Epithelial cell of proximal tubule (primary cell): ENCODE measurements at places on chromosomes 13 and 19. TPM values are rescaled to one million over a fixed set of nuclear protein-coding genes. Genes with fewer than 3 reads are reported as not detected.
A peak's percentile ranks its signal among the peaks of the same experiment; 100 is the strongest.

GRCh38 chr19:5789886-5790558 is 941 bp downstream of the DUS3L start:
- no peak for DNase-seq

DNA sequence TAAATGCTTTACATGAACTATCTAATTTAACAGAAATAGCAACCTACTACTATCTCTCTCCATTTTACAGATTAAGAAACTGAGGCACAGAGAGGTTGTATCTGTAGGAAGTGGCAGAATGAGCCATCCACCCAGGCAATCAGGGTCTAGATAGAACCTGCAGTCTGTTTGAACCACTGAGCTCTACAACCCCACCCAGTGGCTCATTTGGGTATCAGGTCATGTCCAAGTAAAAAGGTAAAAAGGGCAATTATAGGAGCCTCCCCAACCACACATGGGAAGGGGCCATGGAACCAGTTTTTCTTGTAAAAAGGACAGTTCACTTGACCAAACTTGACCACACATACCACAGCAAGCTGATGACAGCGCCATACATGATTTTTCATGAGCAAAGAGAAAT is 92.9 kb upstream of the SGCG start:
- no peak for DNase-seq

ZNF540 gene
- 0.22 TPM in 1 of 2 replicates, not detected in the other for total RNA-seq

GRCh38 chr19:49739933-49740332 is 23.2 kb downstream of the TSKS start:
- DNase-seq, result no peak

- DNase-seq, result no peak
Observed at GRCh38 chr13:19052180-19052579, 129.4 kb downstream of the TUBA3C start.

- DNase-seq, result no peak
Observed at GRCh38 chr19:33429891-33430673, 56.6 kb downstream of the CEBPG start.

GRCh38 chr19:43784241-43784980 is 3.6 kb upstream of the KCNN4 start:
- DNase-seq, result peak; percentile 23

DNA sequence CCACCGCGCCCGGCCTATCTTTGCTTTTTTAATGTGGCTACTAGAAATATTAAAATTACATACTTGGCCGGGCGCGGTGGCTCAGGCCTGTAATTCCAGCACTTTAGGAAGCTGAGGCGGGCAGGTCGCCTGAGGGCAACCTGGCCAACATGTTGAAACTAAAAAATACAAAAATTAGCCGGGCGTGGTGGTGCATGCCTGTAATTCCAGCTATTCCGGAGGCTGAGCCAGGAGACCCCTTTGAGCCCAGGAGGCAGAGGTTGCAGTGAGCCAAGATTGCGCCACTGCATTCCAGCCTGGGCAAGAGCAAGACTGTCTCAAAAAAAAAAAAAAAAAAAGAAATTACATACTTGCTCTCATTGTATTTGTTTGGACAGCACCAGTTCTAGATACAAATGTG is 34.8 kb upstream of the DPRX start:
- no peak for DNase-seq

DNA sequence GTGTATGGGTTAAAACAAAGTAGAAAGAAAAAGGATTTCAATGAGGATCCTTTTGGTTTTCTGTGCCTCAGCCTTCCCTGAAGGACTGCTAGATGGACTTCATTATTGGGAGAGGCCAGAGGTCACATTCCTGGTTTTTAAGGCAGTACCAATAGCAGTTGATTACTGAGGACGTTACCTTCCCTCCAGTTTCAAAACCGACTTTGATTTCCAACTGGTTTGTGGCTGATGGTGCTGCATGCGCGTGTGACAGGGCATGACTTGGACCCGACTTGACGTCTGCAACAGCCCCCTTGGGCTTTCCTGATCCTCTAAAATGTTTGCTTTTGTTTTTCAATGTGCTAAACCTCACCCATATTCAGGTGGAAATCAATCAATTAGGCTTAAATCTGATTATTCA is 314.3 kb upstream of the ARGLU1 start:
- DNase-seq, result no peak

DNA sequence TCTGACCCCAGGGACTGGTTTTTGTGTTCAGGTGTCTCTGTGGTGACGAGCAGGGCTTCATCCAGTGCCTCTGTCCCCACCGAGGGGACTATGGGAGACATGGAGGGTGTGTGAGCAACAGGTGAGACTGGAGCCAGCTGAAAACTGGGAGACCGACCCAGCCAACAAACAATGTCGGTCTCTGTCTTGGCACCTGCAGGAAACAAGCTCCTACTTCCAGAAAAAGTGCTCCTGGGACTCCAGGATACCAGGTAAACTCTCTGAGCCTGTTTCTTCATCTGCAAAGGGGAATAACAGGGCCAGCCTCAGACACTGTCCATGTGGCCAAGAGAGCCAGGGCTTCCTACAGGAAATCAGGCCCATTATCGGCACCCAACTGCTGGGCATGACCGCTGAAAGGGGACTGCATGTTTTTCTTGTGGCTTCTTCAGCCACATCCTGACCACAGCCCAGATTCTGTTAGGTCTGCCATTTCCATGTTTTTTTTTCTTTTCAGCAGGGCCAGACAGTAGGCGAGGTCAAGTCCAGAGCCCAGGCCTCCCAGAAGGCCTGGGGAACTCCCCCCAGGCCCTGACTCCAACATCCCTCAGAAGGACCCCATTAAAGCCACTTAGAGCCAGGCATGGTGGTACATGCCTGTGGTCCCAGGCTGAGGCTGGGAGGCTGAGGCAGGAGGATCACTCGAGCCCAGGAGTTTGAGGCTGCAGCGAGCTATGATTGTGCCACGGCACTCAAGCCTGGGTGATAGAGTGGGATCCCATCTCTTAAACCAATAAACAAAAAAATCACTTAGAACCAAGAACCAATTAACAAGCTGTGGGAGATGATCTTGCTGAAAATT is 836 bp upstream of the BST2 start:
- DNase-seq, result no peak

GRCh38 chr13:98269386-98269785 is 92.3 kb upstream of the RNF113B start:
- no peak for DNase-seq

GRCh38 chr13:40661875-40662665 is 4.4 kb downstream of the FOXO1 start:
- no peak for DNase-seq

GRCh38 chr19:1265615-1266128 is 3.5 kb upstream of the CIRBP start:
- DNase-seq, result no peak

GRK1 gene
- total RNA-seq, result 0.06 TPM in 1 of 2 replicates, not detected in the other

GRCh38 chr19:40225440-40226305 is 816 bp downstream of the CCNP start:
- DNase-seq, result no peak

DNA sequence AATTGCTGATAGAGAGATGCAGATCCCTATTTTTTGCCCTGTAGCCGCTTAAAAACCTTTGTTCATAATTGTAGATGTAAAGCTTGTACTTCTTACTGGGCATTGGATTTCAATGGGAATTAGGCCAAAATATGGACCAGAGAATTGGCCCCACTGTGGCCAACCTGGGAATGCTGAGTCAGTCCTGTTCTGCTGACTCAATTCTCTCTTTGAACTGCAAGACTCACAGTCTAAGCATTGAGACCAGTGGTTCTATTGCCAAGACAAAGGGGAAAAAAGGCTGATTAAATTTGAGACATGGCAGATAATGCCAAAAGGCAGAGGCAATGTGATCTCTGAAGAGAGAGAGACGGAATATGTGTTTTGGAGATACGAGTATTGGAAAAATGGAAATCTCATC is 72.5 kb upstream of the UBL3 start:
- no peak for DNase-seq

DNA sequence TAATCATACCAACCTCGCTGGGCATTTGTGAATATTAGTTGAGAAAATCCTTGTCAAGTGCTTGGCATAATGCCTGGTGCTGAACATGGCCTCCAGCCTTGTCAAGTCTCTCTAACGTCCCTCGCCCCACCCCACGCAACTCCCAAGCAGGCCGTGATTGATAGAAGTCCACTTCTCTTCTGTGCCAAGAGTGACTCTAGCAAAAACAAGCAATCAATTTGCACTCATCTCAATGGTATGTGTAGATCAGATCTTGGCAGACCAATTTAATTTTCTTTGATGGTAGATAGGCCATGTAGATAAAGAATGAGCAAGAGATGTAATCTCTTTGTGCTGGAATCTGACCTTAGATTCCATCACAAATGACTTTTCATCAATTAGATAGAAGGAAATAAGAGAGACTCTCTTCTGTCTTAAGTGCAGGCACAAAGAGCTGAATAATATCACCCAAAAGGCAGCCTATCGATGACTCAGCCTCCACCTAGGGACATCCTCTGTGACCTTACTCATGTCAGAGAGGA is 31.0 kb upstream of the KATNAL1 start:
- DNase-seq, result no peak

DNA sequence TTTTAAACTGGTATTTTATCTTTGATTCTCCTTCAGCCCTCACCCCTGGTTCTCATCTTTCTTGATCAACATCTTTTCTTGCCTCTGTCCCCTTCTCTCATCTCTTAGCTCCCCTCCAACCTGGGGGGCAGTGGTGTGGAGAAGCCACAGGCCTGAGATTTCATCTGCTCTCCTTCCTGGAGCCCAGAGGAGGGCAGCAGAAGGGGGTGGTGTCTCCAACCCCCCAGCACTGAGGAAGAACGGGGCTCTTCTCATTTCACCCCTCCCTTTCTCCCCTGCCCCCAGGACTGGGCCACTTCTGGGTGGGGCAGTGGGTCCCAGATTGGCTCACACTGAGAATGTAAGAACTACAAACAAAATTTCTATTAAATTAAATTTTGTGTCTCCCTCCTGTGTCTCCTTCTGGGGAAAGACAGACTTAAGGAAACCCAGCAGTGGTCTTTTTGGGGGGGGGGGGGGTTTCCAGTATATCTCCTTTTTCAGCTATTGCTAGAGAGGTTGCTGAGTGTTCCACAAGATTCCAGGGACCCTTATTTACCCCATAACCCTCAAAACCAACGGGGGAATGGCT is 1.5 kb upstream of the RAD23A start:
- DNase-seq, result no peak

DNA sequence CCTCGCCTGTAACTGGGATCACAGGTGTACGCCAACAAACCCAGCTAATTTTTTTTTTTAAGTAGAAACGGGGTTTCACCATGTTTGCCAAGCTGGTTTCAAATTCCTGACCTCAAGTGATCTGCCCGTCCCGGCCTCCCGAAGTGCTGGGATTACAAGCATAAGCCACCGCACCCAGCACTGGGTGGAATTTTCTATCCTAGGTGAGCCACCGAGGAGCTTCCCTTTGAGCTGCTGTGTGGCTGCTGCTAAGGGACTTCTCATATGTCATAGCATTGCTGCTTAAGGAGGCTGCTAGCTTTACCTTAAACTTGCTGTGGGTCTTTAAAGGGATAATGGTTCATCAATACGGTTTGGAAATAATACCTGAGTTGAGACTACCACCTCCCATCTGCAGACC is 2.9 kb upstream of the AMER2 start:
- DNase-seq, result no peak

DNA sequence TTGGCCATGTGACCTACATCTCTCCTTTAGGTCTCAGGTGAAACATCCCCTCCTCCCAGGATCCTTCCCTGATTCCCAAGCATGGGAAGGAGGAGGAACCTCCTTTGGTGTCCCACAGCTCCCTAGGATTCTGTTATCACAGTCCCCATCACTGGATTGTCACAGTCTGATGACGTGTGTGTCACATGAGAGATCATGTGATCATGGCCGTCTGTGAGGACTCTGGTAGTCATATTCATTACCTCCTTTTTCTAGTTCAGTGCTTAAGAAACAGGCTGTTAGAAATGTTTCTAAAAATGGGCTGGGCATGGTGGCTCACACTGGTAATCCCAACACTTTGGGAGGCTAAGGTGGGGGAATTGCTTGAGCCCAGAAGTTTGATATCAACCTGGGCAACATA is 3.0 kb downstream of the DHX34 start:
- DNase-seq, result no peak

ZNF296 gene
- 1.7 and 3.0 TPM in 2 replicates for total RNA-seq

- no peak for DNase-seq
Observed at GRCh38 chr13:92716749-92717148, 509.9 kb upstream of the GPC6 start.

ITGBL1 gene
- total RNA-seq, result 0.94 and 1.1 TPM in 2 replicates

ZNF134 gene
- total RNA-seq, result 11.9 and 16.8 TPM in 2 replicates

- DNase-seq, result no peak
Observed at GRCh38 chr13:34816245-34816884, 125.7 kb upstream of the NBEA start.

DNA sequence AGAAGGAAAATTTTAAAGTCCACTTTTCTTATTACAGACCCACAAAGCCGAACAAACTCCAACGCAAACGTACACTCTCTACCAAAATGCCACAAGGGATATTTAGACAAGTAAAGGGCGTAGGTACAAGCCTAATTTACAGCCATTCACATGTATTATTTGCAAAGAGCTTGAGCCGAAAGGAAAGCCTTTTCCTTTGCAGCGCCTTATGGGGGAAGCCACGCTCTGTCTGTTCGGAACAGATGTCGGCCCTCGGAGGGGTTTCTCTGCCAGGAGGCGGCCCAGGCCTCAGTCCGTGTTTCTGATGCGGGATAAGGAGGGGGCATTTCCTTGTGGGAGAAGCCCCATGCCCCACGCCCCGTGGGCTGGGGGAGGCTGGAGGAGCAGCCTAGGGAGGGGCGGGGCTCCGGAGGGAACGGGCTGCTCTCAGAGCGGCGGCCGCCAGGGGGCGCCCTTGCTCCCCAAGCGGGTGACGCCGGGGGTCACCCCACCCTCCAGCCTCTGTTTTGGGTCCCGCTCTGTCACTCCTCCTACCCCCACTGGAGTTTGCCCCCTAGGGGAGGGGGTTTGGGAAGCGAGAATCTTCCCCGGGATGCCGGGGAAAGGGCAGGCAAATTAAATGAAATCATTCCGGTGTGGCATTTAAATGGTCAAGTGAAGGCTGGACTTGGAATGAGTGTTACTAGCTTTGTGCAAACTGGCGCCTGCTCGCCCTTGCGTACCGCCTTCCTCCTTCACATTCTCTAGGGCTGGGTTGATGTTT is 2.9 kb downstream of the HTR2A start:
- no peak for DNase-seq

DNA sequence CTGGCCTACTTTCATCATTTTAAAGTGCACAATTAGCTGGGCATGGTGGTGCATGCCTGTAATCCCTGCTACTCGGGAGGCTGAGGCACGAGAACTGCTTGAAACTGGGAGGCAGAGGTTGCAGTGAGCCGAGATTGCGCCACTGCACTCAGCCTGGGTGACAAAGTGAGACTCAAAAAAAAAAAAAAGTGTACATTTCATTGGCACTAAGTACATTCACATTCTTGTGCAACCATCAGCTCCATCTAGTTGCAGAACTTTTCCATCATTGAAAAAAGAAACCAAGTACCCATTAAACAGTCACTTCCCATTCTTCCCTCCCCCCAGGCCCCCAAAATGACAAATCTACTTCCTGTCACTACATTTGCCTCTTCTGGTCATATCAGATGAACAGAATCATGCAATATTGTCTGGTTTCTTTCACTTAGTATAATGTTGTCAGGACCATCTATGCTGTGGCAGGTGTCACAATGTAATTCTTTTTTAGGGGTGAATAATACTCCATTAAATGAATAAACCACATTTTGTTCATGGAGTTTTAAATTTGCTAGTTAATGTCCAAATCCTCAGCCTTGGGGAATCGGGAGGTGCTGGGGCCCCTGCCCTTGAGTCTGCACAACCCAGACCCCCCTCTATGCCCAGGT is 7.4 kb upstream of the SIGLEC11 start:
- DNase-seq, result no peak

GRCh38 chr13:30053939-30054338 is 203.5 kb upstream of the UBL3 start:
- DNase-seq, result no peak
